ENCODE measurements at places on chromosomes 5 and 9.
A peak's percentile ranks its signal among the peaks of the same experiment; 100 is the strongest.

GRCh38 chr9:111994831-111995458, 98.3 kb downstream of the UGCG start:
- DNase-seq: no peak

GRCh38 chr9:79382458-79382857, 189.3 kb upstream of the TLE4 start:
- no peak for DNase-seq

GRCh38 chr5:9059920-9060691, 485.8 kb downstream of the SEMA5A start:
- DNase-seq: no peak

DNA sequence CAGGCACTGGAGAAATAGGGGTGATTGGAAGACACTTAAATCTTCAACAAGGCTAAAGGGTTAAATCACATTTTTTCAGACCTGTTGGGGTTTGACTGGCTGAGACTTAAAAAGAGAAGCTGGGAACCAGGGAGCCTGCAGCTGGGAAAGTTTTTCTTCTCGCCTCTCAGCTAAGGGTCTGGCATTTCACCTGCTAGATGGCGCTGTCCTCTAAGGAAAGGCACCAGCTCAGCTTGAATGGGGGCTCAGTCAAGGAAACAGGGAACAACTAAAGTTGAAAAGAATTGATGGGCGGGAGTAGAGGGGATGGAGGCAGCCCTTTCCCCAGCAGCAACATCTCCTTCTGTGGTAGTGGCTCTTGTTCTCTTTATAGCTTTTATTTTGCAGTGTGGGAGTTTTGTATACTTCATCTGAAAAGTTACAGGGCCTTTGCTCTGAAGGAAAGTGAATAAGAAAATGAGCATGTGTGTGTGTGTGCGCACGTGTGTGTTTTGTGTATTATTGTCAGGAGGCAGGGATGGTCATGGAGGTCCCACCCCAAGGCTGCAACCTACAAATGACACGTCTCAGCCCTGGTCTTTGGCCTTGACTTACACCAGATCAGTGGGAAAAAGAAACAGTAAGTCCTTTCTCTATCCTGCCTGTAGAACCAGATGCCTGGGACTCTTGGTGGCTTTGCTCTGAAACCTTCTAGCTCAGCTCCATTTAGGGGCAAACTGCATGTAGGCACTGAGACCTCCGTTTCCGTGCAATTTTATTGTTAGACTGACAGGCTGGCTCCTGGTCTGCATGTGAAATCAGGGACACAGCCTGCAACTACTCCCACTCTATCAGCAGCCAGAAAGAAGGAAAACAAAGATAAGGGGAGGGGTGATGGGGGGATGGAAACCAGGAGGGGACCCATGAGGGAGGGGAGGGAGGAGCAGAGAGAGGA, 316.2 kb upstream of the CLINT1 start:
- peak; percentile 42 for DNase-seq

DNA sequence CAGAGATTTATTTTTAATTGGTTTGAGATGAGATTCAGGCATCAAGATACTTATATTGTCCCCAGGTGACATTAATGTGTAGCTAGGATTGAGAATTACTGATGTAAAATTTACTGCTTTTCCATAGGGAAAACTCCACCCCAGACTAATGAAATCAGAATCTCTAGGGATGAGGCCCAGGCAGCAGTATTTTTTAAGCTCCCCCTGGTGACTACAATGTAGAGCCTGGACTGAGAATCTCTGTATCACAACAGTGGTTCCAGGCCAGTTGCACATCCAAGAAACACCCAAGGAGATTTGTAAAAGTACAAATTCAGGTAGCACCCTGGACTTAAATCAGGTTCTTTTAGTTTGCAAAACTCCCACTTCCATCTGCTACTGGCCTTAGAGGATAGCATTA, 185.7 kb downstream of the MARCHF11 start:
- DNase-seq: no peak

DNA sequence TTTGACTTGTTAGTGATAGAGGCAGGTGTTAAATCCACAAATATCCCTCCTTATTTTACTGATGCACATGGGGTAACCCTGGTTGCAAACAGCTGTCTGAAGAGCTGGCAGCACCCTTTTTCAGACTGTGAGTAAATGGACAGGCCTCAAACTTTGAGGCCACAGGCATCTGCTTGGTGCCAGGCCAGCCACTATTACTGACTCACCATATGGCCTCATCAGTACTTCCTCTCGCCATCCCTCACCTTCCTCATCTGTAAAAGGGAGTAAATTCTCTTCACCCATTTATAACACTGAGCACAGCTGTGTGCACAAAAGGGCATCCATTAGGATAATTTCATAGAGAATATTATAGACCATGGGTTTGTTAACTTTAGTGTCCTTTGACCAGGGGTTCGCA, 11.9 kb upstream of the TNIP1 start:
- no peak for DNase-seq

DNA sequence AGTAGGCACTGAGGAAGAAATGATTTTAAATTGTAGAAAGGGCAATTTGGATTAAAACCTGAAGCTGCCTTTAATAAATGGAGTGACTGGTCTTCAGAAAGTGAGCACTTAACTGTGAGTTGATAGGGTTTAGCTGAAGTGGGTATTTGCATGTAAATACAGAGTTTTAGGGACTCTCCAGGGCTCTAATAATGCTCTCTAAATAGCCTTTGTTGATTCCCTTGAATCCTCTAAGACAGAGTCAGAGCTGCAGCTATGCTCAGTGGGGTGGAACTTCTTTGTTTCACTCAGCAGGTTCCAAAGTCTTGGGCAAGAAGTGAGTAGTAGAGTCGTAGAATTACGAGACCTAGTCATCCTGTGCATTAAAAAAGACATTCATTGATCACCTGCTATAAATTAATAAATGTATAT, 21.4 kb downstream of the GLRA1 start:
- no peak for DNase-seq

DNA sequence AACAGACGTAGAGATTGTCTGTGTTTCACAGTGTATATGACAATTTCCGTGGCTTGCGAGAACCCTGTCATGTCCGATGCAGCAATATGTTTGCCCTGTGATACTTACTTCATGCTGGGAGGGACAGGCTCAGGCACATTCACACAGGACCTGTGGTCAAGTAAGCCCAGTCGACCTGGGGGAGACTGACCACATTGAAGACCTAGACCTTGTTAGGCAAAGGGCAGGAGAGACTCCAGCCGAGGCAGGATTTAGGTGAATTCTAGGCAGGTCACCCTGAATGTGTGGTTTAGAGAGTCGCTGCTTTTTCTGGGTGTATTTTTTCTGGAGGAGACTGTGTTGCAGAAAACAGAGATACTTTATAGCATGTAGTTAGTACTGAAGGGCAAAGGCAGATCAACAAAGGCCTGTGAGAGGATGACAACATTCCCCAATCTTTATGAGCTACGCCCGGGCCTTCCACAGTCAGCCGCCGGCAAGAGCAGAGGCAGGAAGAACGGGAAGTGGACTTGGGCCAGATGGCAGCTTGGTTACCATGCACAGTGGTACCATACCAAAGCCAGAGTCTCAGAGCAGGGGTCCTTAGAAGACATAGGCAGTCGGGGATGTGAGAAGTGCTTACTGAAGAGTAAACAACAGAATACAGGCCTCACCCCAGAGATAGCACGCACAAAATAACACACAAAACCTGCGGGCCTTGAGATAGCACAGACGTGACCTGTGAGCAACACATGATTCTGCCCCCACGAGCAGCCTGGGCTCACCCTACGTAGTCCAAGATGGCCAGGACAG, 220.7 kb downstream of the CACNA1B start:
- no peak for DNase-seq

DNA sequence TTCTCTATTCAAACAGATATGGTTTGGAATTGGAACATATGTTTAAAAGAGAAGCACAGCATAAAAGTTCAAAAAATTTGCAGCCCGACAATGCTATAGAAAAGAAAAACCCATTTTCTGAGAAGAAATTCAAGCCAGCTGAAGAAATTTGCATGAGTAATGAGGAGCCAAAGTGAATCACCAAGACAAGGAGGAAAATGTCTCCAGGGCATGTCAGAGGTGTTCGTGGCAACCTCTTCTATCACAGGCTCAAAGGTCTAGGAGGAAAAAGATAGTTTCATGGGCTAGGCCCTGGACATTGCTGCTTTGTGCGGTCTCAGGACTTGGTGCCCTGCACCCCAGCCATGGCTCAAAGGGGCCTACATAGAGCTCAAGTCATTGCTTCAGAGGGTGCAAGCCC, 134.8 kb upstream of the ADAMTS16 start:
- no peak for DNase-seq

- no peak for DNase-seq
Observed at GRCh38 chr5:171979606-171980005, 26.8 kb downstream of the FBXW11 start.

DNA sequence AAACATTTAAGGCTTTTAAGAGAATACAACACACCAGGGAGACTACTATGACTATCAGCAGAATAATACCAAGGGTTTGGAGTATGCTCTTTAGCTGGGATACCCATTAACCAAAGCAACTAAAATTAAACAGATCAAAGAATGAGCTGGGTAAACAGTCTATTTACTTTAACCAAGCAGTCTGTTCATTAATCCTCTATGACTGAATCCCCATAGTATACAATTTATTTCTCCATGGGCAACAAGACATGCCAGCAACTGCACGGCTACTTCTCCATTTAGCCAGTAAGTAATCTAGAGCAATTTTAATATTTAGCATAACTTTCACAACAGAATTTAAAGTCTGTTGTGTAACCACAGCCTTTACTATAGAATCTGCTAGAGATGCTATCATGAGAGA, 77.6 kb downstream of the CDO1 start:
- DNase-seq: no peak

- DNase-seq: no peak
Observed at GRCh38 chr5:108382784-108383330, 959 bp upstream of the FBXL17 start.

GRCh38 chr5:84137541-84137940, 247.1 kb downstream of the EDIL3 start:
- no peak for DNase-seq

- DNase-seq: no peak
Observed at GRCh38 chr5:96509721-96510350, 76.8 kb upstream of the PCSK1 start.

DNA sequence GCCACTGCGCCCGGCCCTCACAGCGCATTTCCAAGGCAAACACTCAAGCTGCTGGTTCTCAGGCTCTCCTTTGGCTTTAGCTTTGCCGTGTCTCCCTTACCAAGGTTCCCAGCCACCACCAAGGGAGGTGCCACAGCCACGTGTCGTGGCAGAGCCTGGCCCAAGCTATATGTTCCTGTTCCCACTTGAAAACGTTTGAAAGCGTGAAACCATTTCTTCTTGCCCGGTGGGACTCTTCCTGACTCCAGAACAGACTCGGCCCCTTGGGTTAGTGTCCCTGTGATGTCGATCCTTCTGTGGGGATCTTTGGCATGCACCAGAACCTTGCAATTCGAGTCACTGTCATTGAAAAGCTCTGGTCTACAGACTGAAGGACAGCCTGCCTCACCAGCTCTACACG, 147.9 kb downstream of the HSD17B3 start:
- DNase-seq: no peak

DNA sequence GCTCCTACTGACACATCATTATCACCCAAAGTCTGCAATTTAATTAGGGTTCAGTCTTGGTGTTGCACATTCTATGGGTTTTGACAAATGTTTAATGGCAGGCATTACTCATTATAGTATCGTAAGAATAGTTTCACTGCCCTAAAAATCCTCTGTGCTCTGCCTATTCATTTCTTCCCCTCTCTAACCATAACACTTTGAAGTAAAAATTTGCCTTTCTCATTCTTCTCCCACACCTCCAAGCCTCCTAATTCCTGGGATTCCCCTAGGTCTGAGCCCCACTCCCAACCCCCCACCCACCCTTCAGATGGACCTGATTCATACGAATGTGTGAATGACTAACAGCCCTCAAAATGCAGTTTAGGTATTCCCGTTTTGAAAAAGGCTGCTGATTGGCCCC, 18.4 kb downstream of the ENC1 start:
- no peak for DNase-seq

- DNase-seq: no peak
Observed at GRCh38 chr5:2008851-2009629, 126.3 kb upstream of the IRX4 start.

DNA sequence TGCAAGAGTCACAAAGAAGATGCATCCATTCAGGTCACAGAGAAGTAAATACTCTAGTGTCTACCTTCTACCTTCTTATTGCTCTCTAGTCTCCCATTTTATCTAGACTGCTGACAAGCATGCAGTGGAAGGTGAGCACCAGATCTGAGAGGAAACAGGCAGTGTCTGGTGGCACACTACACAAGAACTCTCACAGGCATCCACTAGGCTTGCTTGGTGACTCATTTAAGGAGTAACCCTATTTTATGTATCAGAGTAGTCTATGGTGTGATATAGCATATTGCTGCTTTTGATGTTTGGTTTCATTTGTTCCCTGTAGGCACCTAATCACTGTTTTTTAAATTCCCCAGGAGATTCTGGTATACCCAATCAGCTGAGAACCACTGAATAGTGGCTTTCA, 1.6 kb upstream of the THBS4 start:
- DNase-seq: no peak
